ENCODE measurements at places on chromosomes 5 and 9.

DNA sequence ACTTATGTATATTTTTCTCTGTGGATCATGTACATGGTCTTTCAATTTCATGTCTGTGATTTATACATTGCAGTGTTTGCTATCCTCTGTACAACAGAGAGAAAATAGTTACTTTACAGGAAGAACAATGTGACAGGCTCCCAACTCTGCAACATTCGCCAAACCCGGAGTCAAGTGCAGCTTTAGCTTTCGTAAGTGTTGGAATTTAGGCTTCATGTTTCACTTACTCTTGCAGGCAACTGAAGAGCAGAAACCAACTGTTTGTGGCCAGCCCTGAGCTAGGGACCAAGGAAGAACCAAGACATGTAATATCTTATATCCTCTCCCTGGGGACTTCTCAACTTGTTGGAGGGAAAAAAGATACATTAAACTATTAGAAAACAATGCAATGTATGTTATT is 147.9 kb downstream of the C5orf15 start:
- DNase-seq, result peak; percentile 33

DNA sequence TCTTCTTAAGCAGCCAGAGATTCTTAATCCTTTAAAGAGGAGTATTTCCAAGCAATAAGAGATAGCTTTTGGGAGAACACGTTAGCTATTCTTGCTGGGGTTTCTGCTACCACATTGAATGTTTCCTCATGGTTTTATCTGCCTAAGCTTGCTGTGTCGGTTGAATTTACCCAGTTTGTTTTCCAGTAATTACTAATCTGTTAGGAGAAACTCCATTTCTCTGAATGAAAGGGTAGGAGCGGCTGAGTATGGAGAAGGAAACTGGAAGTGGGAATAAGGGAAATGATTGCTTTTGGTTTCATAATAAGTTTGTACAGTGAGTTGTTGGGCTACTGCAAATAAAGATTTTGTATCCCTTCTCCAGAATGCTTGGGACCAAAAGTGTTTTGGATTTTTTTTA is 1.2 kb downstream of the JAK2 start:
- DNase-seq, result no peak

GRCh38 chr9:79742110-79742721 is 170.5 kb downstream of the TLE4 start:
- DNase-seq, result no peak

DNA sequence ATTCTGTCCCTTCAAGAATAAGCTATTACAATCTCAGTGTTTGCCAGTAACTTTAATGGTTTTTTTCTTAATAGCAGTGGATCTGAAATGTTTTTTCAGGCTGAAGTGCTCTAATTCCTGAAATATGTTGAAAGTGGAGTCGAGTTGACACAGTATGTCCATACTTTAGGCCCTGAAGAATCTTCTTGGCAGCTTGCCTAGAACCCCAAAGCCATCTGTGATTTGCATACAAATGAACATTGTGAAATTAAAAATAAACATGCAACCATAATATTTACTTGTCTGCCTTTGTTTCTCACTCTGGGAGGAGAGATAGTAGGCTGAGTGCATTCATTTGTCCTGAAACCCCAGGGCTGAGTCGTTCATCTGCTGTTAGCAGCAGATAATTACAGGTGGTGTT is 152.7 kb downstream of the ADCY2 start:
- DNase-seq, result no peak

DNA sequence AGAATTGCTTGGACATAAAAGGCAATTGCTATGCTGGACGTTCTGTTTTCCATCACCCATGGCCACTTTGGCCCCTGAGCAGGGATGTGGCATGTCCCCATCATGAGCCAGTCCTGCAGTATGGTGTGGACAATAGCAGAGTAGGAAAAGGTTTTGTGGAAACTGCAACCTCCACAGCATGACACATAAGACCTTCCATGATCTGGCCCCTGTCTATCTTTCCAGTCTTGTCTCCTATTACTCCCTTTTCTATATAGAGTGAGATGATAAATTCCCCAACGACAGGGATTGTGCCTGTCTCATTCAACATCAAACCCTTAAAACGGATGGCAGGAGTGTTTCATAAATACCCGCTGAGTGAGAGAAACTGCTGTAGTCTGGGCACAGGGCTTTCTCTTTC is 174.7 kb upstream of the PTCH1 start:
- DNase-seq, result no peak

GRCh38 chr9:101038488-101038887 is 10.0 kb downstream of the PLPPR1 start:
- no peak for DNase-seq

DNA sequence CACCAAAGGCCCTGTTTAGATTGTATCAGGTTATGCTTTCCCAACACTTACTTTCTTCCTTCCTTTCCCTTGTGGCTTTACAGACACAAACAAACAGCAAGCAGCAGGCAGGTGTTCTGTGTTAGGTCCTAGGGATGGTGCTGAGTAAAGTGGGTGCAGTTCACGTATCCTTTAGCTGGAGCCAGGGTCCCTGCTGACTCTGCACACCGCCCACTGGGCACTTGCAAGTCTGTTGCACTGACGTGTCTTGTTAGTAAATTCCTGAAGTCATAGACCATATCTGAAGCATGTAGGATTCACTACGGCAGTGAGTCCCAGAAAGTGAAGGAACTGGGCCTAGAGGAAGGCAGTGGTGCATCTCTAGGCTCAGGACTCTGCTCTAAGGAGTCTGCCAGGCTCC is 96.5 kb downstream of the DAPK1 start:
- no peak for DNase-seq

DNA sequence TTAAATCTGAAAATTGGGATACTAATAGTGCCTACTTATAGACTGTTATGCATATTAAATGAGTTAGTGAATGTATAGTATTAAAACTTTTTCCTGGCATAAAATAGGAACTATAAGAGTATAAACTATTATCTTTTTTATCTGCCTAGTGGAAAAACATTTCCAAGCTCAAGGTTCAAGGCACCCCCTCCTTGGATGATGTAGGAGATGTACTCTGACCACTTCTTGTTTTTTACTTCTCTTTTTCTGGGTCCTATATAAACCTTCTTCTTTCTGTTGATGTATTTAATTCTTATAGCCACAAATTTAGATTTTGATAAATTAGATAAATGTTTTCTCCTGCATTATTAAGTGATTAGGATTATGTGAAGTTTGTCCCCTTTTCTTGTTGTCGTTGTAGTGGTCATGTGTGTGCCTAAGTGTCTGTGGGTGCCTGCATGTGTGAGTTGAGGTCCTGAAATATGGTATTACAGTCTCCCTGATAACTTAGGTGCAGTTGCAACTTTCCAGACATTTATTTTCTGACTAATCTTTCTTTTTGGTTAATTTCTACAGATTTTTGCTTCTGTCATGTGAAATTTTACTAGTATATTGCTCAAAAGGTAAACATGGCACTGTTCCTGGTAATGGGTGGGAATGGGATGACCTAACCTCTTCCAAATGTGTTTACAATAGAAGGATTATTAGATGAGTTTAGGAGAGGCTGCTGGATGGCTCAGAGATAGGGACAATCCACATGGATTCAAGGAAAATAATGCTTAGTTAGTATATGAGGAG is 160.8 kb upstream of the CDKN2B start:
- no peak for DNase-seq

- DNase-seq, result no peak
These were observed 18.6 kb upstream of the MTMR12 start for GRCh38 chr5:32331217-32331934.

- no peak for DNase-seq
These were observed 38.1 kb downstream of the CRHBP start for GRCh38 chr5:76990899-76991459.

GRCh38 chr5:173391031-173391430 is 62.8 kb upstream of the STC2 start:
- DNase-seq, result no peak

DNA sequence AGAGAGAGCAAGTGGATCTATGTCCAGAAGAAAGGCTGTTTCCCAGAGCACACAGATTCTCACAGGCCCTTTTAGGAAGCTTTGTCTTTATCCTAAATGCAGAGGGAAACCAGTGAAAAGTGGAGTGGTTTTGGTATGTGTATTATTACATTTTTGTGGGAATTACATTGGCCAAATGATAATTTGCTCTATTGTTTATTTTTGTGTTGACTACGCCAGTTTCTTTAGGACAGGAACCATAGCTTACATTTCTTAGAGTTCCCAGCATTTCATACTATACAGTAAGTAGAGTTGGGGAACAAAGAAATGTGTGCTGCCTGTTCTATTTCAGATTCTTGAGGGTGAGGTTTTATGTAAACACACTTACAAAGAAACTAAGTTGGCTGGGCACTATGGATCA is 29.4 kb upstream of the SPATA31D4 start:
- no peak for DNase-seq

DNA sequence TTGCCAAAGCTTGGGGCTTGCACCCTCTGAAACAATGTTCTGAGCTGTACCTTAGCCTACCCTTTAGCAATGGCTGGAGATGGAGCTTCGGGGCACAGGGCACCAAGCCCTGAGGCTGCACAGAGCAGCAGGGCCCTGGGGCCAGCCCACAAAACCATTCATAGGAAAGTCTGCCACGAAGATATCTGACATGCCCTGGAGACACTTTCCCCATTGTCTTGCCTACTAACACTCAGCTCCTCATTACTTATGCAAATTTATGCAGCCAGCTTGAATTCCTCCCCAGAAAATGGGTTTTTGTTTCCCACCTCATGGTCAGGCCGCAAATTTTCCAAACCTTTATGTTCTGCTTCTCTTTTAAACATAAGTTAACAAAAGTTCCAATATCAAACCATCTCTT is 105.7 kb downstream of the DTWD2 start:
- DNase-seq, result no peak

Measured in sciatic nerve (tissue), 2 donors.